ENCODE measurements at places on chromosomes 11 and 22. TPM values are rescaled to one million over a fixed set of nuclear protein-coding genes. Genes with fewer than 3 reads are reported as not detected.
A peak's percentile ranks its signal among the peaks of the same experiment; 100 is the strongest.

DNA sequence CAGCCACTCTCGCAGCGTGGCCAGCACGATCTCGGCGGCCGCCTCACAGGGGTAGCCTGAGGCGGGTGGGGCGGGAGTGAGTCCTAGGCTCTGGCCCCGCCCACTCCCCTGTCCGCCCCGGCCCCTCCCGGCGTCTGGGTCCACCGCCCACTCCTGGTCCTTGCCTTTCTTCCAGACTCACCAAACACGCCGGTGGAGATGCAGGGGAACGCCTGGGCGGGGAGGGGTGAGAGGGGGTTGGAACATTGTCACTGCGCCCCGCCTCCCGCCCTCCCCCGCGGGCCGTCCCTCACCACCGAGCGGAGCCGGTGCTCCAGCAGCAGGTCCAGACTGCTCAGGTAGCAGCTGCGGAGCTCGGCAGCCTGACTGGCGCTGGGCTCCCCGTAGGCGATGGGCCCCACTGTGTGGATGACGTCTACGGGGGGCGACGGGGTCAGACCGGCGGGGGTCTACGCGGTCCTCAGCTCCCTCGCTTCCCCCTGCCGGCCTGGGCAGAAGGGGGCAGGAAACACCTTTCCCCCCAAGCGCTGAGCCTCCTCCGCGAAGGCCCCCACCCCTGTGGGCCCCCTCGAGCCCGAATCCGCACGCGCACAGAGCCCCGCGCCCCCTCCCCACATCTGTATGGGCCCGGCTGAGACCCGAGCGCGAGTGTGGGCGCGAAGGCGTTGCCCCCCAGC, 13.2 kb downstream of the OTUB1 start:
- no peak for DNase-seq

- no peak for DNase-seq
These were observed 196.9 kb downstream of the SNX19 start for GRCh38 chr11:130719220-130719915.

GRCh38 chr11:66639066-66639813, 737 bp downstream of the RBM4 start:
- DNase-seq: peak; percentile 15

The CAT gene
- total RNA-seq: 53.3 TPM

- no peak for DNase-seq
These were observed 365 bp downstream of the MGAT3 start for GRCh38 chr22:39457198-39457555.

GRCh38 chr11:111923951-111924350, 5.2 kb downstream of the C11orf52 start:
- DNase-seq: no peak

- no peak for DNase-seq
These were observed 808 bp upstream of the MSANTD2 start for GRCh38 chr11:124801014-124801413.

All from posterior vena cava (tissue), 2 donors.